ENCODE measurements at places on chromosomes 2 and 18. TPM values are rescaled to one million over a fixed set of nuclear protein-coding genes. Genes with fewer than 3 reads are reported as not detected.

Gene IMMT
- 130 TPM for total RNA-seq

Gene ALK
- not detected for total RNA-seq

Gene SERPINB3
- total RNA-seq: not detected

Gene STEAP3
- total RNA-seq: not detected

Gene CD302
- total RNA-seq: 0.73 TPM

Gene TRAK2
- 54.9 TPM for total RNA-seq

GRCh38 chr2:188193230-188193629, 98.4 kb upstream of the GULP1 start:
- DNase-seq: no peak

GRCh38 chr2:10265329-10266132, 37.2 kb upstream of the HPCAL1 start:
- DNase-seq: no peak

DNA sequence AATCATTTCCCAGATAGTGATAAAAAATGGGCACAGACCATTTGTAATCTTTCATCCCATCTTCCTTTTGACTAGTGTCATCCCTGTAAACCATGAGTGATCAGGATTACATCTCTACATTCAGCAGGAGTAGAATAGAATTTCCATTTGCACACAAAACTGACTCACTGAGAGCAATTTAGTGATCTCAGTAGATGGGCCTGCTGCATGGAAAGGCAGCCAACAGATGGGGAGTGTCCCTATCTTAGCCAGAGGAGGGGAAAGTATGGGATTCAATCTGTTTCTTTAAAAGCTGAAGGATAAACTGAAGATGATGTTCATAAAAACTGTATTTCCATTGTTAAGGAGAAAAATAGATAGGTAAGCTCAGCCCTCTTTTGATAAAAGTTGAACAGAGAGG, 441.7 kb downstream of the ZNF521 start:
- DNase-seq: no peak

GRCh38 chr2:171602352-171602751, 80.1 kb downstream of the CYBRD1 start:
- DNase-seq: no peak

GRCh38 chr2:69575926-69576325, 67.6 kb downstream of the AAK1 start:
- DNase-seq: no peak

GRCh38 chr2:176668912-176669311, 399.7 kb downstream of the MTX2 start:
- no peak for DNase-seq

DNA sequence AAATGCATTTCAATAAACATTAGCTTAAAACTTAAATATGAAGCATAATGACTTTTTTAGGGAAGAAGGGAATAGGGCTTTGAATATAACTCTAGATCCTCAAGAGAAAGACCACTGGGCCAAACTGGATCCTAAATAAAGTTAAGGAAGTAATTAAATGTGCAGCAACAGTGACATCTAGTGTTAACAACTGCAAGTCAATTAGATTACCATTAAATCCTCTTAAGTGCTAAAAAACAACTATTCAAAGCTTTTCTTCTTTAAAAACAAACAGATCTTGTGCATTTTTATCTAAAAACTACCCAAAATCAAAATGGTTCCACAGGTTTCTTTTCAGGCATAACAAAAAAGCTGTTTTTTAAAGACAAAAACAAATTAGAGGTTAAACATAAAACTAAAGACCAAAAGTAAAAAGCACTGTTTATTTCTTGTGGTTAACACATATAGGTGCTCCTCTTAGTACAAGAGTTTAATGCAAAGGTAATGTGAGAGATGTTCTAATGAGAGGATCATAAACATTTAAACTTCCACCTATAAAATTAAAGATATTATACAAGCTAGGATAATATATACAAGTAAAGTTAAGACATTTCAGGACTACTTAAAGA, 111.4 kb downstream of the THADA start:
- peak; percentile 27 for DNase-seq

DNA sequence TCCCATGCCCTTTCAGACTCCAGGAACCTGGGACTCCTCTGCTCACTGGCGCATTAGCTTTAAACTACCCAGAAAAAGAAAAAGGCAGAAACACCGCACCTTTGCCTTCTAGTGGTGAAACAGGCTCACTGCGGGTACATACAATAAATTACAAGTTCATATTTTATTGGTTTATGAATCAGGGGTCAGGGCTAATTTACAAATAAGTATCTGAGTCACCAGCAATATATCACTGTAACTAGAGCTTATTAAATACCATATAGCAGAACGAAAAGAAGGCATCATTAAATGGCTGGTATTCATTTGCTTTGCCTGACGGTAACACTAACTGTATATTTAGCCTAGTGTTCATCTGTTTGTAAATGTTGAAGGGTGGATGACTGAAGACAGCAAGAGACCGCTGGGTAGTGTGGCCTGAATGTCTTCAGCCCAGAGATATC, 26.9 kb upstream of the DTNB start:
- peak; percentile 41 for DNase-seq

DNA sequence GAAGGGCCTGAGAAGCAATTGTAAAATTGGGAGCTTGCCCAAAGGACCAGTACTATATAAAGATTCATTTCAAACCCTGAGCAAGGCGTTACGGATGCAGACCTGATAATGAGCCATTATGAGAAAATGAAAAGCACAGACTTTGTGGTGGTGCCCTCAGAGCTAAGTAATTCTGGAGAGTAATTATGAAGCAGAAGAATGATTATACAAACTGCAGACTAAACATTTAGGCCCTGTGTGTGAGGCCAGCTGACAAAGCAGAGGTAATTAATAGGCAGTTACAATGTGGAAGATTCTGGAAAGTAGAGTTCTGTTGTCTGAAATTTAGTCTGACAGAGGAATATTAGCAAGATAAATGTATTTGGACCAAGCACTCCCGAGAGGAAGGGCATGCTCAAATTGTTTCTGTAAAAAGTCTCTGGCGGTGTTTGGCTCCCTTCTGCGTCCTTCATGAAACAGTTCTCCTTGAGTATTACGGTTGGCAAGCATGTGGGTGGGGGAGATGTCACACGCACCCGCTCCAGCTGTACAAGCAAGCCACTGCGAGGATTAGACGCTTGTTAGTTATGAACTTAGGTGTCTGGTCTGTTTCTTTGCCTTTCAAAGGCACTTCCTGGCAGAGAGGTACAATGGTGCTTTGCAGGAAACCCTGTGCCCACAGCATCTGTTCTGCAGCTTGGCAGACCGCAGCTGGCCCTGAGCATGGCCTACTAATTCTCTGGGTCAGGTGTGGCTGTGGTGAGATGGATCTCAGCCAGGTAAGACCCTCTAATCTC, 45.5 kb downstream of the CDC42EP3 start:
- DNase-seq: peak; percentile 69

DNA sequence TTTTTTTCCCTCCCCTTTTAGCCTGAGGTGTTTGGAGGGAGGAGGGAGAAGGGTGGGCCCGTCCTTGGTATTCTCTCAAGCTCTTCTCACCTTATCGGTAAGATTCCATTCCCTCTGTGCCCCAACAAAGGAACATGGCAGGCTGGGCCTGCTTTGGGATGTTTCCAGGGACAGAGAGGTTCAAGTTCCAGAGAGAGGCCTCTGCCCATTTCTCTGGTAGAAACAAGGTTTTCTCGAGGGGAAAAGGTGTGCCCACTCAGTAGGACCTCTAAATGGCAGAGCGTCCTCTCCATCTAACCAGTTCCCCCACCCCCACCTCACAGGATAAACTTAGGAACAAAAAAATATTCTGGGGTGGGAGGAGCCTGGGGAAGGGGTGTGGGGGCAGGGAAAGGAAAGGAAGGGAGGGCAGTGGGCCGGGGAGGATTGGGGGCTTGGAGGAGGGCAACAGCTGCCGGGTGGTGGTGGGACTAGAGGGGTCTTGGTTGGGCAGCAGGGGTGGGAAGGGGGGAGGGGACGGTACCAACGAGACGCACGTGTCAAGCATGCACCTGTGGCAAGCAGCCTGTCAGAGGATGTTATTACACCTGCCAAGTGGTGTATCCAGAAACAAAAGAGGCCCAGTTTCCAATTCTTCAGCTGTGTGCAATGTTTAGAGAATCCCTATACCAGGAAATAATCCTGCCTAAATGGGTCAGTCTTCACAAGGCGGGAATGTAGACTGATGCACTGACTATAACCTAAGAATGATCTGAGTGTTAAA, 2.1 kb downstream of the PCBP1 start:
- DNase-seq: peak; percentile 48

DNA sequence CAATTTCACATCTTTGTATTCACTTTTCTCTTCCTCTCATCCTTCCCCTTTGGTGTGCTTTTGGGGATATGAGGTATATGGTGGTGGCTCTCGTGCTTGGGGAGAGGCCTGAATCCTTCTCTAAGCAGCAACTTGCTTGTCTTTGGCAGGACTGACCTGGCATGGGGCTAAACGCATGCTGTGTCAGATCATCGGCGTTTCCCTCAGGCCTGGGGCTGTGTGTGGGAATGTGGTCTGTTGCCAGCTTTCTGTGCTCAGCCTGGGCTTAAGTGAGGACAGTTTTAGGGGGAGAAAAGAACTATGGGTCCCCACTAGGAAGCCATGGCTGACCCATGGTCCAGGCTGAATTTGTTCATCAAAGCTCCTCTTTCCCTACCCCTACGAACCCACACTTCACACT, 60.7 kb downstream of the TET3 start:
- DNase-seq: no peak

DNA sequence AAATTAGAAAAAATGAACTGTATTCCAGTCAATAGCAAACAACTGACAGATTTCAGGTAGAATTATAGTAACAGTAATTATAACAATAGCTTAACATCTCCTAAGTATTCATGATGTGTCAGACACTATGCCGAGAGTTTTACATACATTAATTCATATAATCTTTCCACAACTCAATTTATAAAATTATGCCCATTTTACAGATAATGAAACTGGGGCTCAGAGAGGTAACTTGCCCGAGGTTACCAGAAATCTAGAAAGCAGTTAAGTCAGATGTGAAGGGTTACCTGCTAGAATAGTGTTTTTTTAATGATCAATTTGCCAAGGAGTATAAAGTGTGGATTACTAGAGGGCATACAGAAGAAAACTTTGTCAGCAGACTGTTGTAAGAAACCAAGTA, 12.2 kb downstream of the NBAS start:
- no peak for DNase-seq

DNA sequence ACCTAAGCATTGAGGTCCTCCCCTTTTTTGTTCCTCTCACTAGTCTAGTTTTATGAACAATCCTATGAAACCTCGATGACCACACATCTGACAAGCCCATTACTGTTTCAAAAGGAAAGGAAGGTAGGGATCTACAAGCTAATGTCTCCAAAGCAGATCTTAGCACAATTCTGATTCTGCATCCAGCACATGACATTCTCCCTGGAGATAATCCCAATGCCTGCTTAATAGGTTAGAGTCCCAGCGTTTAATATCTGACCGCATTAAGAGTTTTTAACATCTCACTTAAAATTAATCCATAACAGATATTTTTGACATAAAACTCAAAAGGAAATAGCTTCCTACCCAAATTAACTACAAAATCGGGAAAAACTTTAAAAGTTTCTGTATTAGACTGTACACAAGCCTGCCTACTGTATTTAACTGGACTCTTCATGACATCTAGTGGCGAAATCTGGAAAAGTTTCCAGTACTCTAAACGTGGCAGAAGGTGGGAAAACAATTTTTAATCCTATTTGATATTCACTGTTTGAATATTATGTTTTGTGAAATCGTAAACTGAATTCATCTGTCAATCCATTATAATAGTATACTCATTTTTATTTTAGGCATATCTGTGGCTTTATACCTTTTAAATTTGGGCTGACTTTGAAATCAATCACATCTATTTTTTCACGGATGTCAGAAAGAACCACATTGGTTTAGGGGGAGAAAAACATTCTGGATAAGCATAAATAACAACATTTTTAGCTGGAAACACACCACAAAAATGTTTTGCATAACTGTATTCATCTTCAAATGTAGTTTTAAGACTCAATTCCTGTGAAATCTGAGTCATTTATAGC, 62.4 kb downstream of the TXNL1 start:
- DNase-seq: peak; percentile 19

- no peak for DNase-seq
Observed at GRCh38 chr2:205914213-205915129, 171.5 kb downstream of the INO80D start.

DNA sequence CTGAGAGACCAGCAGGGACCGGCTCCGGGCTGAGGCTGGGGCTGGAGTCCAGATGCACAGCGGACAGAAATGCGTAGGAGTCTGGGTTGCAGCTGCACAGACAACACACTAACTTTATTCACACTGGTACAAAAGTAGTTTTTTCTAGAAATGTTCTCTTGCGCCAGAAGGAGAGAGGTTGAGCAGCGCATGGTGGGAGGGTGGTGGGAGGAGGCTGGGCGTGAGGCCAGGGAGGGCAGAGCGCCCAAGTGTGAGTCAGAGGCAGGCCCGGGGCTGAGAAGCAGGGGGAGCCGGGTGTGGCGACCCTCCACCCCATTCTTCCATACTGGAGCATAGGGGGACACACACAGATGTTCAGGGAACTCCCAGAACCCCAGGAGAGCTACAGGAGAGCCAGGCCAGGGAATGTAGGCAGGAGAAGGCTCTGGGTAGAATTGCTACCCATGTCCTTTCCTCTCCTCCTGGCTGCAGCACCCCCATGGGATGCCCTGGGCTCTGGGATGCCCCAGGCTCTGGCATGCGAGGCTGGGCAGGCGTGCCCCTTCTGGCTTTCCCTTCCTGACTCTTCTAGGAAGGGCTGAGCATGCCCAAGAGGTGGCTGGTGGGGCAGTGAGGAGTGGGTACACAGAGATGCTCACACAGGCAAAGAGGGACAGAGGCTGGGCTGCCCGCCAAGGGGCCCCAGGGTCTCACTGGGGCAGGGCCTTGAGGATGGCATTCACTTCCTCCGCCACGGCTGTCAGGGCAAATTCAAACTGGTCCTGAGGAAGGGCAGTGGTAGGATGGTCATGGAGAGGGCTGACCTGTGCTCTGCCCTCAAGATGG, 10.6 kb downstream of the DNAJB2 start:
- no peak for DNase-seq

DNA sequence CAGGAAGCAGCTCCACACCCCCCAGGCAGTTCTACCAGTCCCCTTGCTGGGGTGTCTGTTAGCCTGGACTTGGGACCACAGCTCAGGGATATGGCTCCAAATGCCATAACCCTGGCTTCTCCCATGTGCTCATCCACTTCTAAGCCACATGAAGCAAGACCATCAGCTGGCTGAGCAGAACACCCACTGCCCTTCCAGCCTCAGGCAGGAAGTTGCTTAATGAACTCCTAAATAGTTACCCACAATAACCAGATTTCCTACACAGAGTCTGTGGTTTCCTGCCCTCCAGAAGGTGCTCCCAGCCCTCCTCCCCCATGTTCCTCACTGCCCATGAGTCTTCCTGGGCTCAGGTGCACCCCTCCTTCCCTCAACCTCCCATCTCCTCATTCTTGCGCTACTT, 98.3 kb upstream of the EPC2 start:
- no peak for DNase-seq

DNA sequence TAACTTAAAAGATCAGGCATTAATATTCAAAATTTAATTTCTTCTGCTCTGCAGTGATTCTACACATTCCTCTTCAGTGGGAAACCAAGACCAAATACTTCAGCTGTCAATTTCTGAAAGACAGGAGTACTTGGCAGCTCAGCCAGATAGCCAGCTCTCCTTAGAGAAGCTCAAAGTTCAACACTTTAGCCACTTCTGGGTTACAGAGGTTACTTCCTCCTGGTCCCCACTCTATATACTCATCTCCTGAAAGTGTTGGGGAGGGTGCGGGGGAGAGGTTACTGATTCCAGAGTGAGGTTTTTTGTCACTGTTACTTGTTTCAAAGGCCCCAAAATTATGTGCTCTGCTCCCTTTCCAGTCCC, 4.1 kb downstream of the CYTIP start:
- peak; percentile 52 for DNase-seq
